ENCODE measurements at places on chromosomes 6 and 20.

GRCh38 chr6:106870069-106870468 lies 104.5 kb downstream of the CD24 start:
- no peak for DNase-seq

DNA sequence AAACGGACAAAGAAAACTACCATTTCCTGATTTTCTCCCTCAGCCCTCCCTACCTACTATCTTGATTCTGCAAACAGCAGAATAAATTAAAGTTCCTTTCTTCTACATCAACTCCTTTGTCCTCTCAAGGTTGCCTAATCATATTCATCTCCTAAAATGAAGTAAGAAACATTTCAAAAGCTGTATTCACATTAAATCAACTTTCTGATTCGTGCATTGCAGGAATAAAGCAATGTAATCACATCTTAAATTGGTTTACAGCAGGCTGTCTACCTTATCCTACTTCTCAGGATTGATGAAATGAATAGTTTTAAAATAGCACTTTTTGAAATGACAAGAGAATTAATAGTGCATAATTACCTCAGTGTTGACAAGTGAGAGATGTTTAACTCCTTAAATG lies 25.1 kb downstream of the PRKN start:
- no peak for DNase-seq

DNA sequence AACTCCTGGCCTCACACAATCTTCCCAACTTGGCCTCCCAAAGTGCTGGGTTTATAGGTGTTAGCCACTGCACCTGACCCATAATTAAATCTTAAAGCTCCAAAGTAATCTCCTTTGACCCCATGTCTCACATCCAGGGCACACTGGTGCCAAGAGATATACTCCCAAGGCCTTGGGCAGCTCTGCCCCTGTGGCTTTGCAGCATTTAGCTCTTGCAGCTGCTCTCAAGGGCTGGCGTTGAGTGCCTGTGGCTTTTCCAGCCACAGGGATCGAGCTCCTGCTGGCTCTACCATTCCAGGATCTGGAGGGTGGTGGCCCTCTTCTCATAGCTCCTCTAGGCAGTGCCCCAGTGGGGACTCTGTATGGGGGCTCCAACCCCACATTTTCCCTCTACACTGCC lies 49.3 kb upstream of the CD2AP start:
- DNase-seq = no peak

DNA sequence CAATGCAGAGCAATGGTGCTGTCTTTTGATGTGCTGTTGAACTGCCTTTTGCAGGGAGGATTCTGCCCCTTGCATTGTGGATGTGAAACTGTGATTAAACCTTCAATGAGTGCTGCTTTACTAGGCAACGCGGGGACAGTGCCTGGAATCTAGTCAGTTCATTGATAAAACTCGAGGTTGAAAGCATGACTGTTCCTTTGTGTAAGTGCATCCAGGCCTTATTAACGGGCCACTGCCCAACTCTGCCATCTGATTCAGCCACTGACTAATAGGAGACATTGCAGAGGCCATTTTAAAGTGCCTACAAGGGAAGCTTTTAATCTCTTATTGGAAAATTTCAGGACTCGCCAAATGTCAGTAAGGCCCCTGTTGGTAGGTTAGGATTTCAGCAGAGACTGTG lies 49.3 kb downstream of the SLC35F1 start:
- DNase-seq = no peak

DNA sequence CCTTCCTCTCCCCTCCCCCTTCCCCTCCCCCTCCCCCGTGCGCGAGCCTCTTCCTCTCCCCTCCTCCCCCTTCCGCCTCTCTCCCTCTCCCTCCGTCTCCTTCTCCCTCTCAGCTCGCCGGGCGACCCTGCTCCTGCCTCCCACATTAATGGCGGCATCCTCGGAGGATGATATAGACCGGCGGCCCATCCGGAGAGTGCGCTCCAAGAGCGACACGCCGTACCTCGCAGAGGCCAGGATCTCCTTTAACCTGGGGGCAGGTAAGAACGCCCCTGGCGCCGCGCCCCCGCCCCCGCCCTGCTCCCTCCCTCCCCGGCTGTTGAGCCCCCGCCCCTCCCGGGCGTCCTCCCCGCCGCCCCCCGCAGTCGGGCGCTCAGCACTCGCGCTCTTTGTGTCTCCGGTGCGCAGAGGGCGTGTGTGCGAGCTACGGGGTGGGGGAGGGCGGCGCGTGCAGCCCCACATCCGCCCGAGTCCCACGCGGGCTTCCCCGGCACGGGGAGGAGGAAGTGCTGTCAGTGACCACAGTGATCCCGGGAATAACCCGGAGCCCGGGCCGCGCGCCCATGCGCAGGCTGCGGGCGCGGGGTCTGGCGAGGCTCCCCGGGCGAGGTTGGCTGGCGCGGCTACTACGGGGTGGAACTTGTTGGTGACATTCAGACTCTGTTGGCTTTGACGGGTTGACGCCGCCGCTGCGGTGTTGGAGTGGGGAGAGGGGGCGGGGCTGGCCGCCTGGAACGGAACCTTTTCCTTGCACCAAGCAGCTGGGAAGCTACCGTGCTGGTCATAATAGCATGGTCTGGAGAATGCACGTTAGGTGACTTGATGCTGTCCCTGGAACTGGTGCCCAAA lies 33.2 kb downstream of the PHACTR1 start:
- peak; percentile 9 for DNase-seq

DNA sequence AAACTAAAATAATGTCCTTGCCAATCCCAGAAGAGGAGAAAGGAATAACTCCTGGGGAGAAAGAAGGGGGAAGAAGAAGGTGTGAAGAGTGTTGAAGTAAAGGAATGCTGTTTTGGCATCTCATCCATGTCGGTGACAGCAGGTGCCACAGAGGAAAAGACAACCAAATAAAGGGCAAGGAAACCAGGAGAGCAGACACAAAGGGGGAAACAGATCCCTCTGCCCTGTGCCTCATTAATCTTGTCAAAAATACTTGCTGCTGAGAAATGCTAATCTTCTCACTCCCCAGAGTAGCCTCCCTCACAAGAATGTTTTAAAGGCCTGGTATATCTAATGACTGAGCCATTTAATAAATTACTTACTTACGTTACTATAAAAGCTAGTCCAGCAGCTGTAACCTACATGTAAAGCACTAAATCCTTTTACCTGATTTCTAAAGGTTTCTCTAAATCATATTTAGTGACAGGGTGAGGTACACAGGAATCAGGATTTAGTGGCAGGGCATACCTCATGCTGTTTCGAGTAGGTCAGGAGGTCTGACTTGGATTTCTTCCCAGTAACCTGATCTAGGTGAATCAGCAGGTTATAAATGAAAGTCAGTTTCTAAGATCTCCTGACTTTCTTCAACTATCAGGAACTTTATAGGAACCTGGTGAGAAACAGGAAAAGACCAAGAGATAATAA lies 377.1 kb downstream of the CENPW start:
- DNase-seq = no peak

DNA sequence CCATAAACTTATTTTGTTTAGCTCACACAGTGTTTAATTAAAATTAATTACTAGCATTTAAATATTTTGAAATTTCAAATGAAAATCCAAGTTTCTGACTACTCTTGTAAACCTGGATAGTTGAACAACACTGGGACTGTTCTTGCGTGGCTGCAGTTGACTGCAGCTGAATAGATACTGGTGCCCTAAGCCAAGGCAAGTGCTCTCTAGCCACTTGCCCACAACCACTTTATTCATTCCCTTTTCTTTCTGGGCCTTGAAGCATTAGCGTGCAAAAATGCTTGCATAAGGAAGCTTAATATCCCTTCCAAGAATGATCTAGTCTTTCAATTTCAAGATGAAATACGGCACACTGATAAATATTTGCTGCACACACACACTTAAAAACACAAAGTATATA lies 676.0 kb upstream of the MARCKS start:
- DNase-seq = no peak

GRCh38 chr6:41470331-41471063 lies 75.7 kb upstream of the FOXP4 start:
- DNase-seq = no peak

DNA sequence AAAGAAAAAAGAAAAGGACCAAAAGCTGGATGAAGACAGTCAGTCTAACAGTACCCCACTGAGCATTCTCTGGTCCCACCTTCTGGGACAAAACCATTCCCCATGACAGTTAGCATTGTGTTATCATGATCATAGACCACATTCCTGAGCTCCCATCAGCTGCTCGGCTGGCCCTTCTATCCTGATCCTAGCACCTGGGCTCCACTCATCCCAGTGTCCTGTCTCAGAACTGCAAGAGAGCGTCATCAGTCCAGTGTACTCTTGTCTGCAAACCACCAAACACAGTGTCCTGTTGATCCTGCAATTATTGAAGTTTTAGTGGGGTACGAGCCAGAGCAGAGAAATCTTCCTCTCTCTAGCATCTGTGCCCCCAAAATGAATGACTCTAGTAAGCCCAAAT lies 16.0 kb upstream of the TAAR1 start:
- no peak for DNase-seq

GRCh38 chr20:52975029-52975732 lies 3.0 kb downstream of the TSHZ2 start:
- no peak for DNase-seq

DNA sequence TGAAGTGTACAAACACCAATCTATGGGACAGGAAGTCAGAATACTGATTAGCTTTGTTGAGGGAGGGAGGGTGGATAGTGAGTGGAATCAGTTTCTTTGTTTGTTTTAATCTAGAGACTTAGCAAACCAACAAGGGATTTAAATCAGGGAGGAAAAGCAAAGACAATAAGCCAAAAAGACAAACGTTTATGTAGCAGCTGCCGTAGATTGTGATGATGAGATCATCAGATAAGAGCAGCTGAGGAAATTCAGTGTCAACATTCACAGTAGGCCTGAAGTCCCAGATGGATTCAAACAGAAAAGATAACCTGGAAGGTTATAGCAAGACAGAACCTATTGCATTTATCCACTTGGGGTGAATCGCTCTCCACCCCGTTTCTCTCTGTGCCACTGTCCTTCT lies 104.9 kb upstream of the SYNDIG1 start:
- DNase-seq = no peak

DNA sequence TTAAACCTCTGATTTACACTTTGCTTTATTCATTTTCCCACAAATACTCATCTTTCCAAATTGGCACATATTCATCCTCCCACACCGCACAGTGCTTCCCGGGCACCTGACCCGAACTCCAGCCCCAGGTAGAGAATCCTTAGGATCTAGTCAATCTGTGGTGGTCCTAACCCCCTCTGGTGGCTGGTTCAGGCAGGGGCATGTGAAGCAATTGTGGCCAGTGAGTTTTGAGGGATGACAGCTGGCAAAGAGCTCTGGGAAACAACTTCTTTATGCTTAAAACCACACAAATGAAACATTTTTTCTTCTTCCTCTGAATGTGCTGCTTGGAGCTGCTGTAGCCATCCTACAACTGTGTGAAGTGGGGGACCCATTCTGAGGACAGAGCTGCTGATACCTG lies 54.7 kb downstream of the ELOVL5 start:
- no peak for DNase-seq

All from NCI-H2081 treated with DMSO at 0.1 percent for 48 hours (cell line).